ENCODE measurements at places on chromosomes 2 and 18.
A peak's percentile ranks its signal among the peaks of the same experiment; 100 is the strongest.

DNA sequence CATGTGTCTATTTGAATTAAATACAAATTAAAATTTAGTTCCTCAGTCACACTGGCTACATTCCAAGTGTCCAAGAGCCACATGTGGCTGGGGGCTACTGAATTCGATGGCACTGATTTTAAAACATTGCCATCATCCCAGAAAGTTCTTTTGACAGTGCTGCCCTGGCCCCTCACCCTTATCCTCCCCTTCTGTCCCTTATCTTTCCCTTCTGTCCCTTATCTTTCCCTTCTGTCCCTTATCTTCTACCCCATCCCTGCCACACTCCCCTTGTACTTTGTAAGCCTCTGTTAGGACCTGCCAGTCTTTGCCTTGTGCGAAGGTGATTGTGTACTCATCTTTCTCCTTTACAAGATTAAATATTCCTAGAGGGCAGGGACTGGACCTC is 85.2 kb downstream of the DNMT3A start:
- no peak for DNase-seq

GRCh38 chr18:78521136-78521535 is 458.5 kb upstream of the SALL3 start:
- no peak for DNase-seq

- DNase-seq = no peak
These were observed 19.9 kb upstream of the ELAC1 start for GRCh38 chr18:50947899-50948298.

DNA sequence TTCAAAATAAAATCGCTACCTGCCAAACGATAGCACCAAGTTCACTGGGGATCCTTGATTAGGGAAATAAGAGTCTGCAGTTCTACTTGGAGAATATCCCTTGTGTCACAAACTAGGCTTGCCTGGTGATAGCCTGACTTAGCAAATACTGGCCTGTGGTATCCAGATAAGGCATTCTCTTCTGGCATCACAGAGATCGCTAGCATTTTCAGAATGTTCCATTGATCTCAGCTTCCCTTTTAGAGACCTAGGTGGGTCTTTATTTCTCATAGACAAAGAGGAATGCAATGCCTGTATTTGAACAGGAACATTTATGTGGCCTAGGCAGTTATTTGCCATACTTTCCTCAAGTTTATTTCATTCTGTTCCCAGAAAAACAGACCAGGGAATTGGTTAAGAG is 349.1 kb downstream of the STK39 start:
- no peak for DNase-seq

DNA sequence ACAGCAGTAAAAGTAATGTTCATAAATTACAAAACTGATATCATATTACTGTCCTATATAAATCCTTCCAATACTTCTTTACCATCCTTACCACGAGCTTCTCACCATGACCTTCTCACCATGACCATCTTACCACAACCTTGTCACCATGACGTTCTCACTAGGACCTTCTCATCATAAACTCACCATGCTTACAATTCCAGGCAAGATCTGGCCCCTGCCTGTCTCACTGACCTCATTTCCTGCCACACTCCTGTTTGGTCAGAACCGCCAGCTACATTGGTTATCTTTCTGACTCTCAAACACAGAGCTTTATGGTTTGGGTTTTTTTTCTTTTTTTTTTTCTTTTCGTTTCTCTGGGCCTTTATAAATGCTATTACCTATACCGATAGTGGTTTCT is 827.6 kb downstream of the RNF144A start:
- DNase-seq = no peak

- DNase-seq = peak; percentile 43
These were observed 465.1 kb upstream of the MYT1L start for GRCh38 chr2:2796207-2796606.

DNA sequence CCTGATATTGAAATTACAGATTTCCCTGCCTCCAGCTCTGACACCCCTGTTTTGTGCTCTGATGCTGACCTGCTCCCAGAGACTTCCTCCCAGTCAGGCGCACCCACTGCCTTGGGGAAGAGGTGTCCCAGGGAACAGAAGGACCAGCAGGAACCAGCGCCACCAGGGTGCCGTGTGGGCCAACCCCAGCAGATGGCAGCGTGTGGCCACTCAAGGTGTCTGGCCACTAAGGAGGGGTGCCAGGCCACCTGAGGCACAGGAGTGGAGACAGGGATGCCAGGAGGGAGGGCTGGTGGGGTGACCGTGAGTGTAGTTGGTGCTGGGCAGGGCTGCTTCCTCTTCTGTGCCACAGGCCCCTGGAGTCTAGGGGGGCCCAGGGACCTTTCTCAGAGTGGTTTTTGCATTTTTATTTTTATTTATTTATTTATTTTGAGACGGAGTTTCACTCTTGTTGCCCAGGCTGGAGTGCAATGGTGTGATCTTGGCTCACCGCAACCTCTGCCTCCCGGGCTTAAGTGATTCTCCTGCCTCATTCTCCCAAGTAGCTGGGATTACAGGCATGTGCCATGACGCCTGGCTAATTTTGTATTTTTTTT is 56.0 kb downstream of the TEX44 start:
- peak; percentile 63 for DNase-seq

DNA sequence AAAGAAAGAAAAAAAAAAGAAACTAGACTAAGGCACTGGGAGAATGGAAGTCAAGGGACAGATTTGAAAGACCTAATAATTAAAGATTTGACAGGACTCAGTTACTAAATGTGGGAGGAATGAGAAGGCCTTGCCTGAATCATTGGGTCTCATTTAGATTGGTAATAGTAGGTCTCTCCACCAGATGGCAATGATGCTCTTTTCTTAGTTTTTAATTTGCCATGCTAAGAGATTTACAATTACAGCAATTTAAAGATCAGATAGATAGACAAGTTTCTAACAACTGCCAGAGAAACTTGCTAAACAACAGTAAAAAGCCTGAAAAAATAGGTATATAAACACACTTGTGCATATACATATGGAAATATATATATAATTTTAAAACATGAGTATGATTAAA is 153.0 kb downstream of the TMEM247 start:
- no peak for DNase-seq

GRCh38 chr2:192030289-192030688 is 164.4 kb downstream of the TMEFF2 start:
- DNase-seq = no peak

GRCh38 chr2:172280571-172281361 is 146.6 kb upstream of the ITGA6 start:
- peak; percentile 56 for DNase-seq

- DNase-seq = no peak
These were observed 7.8 kb upstream of the DGUOK start for GRCh38 chr2:73918856-73919255.

DNA sequence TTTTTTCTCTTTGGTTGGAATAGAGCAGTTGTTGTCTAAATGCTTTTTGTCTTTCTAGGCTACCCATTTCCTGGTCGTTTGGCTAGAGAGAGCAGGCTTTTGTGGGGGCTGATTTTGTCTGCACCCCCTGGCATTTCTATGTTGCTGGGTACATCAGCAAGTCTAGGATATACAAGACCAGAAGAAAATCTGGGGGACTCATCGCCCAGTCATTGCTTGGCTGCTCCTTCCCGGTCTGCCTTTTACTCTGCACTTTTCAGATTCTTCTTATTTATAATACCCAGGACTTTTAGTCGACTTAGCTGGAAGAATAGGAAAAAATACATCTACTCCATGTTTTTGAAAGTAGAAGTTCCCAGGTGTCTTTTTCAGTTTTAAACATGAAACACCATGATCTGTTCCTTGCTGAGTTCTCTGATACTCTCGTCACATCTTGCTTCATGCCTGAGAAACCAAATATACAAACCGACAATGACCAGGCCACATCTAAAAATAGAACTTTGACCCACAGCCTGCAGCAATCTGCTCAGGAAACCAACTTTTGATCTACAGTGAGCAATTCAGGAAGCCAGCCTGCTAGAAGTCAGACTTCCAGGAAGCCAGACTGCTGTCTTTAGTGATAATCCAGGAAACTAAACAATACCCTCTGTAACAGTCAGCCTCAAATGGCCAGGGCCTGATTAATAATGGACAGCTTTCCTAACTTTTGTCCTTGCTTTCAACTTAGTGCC is 163.8 kb upstream of the MEX3C start:
- no peak for DNase-seq

DNA sequence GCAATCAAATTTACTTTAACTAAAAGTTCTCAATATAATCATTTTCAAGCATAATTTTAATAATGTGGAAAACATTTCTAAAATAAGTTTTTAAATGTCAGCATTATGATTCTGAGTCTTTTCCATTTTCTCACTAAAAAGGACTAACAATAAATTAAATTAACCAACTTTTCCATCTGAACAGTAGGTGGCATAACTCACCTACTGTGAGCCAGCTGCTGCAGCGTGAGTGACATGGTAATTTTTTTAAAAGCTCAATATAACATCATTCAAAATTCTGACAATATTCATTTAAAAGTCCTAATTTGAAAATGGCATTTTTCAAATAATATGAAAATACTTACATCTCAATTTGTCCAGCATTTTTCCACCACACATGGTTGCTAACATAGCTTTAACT is 66.5 kb downstream of the DTNB start:
- no peak for DNase-seq

GRCh38 chr2:35125871-35126270 is 1229.7 kb upstream of the CRIM1 start:
- DNase-seq = no peak

GRCh38 chr2:203170502-203170901 is 68.3 kb upstream of the CYP20A1 start:
- DNase-seq = no peak

DNA sequence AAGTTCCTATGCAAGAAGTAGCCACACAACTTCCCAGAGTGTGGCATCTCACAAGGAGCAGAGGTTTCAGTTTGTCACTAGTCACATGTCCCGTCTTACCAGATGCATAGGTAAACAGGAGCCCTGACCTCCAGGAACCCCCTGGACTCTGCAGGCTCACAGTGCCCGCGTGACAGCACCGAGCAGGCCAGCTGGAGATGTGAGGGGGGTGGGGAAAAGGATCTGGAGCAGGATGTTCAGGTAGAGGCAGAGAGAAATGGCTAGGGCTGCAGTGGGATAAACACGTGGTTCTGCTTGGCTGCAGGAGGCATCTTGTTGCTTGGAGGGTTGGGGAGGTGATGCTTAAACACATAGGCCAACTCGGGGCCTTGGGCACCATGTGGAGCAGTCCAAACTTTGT is 54.2 kb downstream of the IMPA2 start:
- no peak for DNase-seq

- no peak for DNase-seq
These were observed 66.1 kb upstream of the ATG16L1 start for GRCh38 chr2:233185330-233185729.

DNA sequence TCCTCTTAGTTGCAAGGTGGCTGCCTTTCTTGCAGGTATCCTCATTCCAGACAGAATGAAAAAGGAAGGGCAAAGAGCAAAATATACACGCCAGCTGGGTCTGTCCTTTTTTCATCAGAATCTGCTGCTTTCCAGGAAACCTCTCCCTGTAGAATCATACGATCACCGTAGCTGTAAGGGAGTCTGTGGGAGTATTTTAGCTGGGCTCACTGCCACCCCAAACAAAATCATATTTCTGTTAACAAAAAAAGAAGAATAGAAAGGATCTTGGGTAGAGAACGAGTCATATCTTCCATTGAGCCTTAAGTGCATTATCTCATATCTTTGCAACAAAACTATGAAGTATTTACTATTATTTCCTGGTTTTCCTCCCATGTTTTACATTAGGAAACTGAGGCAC is 15.0 kb upstream of the TANC1 start:
- no peak for DNase-seq

GRCh38 chr2:182852090-182852489 is 14.3 kb downstream of the FRZB start:
- DNase-seq = no peak

DNA sequence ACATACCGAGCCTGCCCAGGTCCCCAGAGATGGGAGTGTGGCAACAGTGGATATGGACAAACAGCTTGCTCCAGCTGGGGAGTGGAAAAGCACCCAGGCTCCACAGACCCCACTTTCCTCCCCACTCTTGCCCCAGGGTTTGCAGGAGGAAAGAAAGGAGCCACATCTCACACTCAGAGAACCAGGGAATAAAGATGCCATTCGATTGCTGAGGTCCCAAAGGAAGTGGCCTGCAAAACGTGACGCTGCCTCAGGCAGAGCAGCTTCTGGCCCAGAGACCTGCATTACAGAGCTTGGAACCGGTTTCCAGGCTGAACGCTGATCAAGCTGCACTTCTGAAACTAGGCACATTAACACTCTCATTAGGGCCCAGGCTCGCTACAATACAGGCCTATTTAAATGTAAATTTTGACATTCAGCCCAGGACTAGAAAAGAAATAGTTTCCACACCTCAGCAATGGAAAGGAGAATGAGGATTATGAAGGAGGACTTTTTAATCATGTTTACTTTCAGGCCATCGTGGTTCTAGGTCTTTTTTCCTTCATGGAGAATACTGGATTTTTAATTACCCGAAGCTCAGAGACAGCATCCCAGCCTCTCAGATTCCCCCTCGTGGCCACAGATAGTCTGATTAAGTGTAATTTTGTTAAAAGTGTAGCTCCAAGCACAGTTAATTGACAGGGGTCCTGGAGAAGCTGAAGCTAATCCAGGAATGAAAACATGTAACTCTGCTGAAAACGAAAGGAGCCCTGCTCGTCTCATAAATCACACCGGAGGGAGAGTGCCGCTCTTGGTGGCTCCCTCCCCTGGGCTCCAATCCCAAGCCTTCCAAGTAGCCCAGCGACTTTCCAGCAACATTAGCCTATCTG is 221.3 kb upstream of the RAB6C start:
- DNase-seq = no peak

DNA sequence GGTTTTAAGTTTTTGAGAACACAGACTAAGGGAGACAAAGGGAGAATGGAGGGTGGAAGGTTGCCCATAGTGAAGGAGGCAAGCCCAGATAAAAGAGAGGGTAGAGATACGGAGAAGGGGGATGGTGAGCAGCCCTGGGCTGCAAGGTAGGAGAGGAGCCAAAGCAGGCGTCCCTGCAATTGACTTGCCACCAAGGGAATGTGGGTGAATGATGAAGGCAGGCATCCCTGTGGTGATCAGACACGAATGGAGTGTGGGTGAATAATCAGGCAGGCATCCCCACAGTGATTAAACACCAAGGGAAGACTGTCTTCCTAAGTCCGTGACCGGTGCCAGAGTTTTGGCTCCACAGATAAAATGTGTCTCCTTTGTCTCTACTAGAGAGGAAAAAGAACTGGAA is 16.5 kb upstream of the ALPK2 start:
- no peak for DNase-seq

DNA sequence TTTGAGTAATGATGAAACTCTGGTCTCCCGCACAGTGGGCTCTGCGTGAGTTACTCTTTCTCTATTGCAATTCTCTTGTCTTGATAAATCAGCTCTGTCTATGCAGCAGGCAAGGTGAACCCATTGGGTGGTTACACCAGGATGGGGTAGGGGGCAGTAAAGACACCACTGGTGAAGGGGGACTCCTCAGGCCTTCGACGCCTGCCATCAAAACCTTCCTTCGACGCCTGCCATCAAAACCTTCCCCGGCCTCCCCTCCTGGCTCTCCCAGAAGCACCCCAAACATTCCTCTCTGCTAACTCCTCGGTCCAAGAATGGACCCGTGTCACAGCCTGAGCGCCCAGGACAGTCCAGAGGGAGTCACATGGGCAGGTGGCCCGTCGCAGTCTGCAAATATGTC is 4.8 kb upstream of the STARD7 start:
- DNase-seq = no peak

All from tibial artery (tissue), 4 donors.